ENCODE measurements at places on chromosomes 3 and 15.

DNA sequence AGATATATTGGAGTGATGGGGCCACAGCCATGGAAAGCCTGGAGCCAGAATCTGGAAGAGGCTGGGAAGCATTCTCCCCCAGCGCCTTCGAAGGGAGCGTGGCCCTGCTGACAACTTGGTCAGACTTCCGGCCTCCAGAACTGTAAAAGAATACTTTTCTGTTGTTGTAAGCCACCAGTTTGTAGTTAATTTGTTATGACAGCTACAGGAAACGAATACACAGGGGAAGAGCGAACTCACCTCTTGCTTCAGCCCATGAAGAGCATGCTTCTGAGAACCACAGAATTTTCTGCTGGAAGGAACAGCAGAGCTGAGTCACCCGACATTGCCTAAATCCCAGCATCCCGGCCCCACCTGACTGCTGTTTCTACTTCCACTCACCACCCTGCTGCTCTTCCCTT is 501.7 kb downstream of the SHQ1 start:
- DNase-seq, result no peak

DNA sequence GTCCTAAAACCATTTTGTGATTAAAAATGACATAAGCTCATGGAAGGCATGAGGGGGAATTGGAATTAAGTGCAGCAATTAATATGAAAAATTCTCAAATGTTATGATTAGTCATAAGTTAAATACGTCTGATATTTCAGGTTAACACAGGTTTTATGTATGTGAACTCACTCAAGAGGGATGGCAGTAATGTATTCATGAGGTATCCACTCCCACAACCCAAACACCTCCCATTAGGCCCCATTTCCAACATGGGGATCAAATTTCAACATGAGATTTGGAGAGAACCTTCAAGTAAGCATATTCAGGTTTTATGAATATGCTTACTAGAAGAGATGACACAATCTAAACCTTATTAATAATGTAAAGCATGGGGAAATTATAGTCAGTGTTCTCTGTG is 41.6 kb upstream of the IL20RB start:
- DNase-seq, result no peak

- no peak for DNase-seq
Measured at GRCh38 chr3:18786650-18787323, 361.5 kb upstream of the KCNH8 start.

- no peak for DNase-seq
Measured at GRCh38 chr3:183122257-183122932, 23.1 kb upstream of the MCCC1 start.
